AG04450 (cell line): ENCODE measurements at places on chromosomes 6 and 20.

DNA sequence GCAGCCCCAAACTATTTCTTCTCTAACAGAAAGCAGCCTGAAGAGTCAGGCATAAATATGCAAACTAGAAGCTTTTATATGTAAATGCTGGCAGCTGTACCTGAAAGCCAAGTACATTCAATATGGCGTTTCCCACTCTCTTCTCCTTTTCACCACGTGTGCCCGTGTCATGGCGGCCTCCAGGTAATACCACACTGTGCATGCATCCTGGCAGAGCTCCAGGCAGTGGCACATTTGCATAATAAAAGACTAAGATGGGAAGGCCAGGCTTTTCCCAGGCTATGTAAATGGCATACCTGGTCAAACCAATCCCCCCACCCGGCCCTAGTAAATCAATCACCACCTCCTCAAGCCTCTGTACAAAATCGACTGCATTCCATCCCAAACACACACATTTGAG is 120.6 kb downstream of the MMUT start:
- DNase-seq: no peak

DNA sequence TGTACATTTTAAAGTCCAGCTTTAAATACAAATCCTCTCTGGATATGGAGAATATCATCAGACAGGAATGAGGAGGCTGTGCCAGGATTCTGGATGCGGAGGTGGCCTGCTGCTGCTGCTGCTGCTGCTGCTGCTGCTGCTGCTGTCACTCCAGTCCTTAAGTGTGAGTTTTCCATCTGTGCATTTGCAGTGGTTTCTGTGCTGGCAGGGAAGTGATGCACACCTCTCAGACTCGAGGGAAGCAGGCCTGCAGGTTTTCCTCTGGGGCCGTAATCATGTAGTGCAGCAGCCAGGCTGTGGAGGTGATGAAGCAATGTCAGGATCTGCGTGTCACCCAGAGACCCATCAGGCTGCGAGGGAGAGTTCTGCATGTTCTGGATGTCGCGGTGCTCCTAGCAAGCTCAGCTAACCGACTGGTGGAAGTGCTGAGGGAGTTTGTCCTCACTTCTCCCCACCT is 32.0 kb downstream of the CFAP61 start:
- no peak for DNase-seq

GRCh38 chr6:34714663-34715062 is 18.1 kb upstream of the ILRUN start:
- DNase-seq: no peak

GRCh38 chr6:94785514-94785913 is 791.8 kb upstream of the MANEA start:
- DNase-seq: no peak

DNA sequence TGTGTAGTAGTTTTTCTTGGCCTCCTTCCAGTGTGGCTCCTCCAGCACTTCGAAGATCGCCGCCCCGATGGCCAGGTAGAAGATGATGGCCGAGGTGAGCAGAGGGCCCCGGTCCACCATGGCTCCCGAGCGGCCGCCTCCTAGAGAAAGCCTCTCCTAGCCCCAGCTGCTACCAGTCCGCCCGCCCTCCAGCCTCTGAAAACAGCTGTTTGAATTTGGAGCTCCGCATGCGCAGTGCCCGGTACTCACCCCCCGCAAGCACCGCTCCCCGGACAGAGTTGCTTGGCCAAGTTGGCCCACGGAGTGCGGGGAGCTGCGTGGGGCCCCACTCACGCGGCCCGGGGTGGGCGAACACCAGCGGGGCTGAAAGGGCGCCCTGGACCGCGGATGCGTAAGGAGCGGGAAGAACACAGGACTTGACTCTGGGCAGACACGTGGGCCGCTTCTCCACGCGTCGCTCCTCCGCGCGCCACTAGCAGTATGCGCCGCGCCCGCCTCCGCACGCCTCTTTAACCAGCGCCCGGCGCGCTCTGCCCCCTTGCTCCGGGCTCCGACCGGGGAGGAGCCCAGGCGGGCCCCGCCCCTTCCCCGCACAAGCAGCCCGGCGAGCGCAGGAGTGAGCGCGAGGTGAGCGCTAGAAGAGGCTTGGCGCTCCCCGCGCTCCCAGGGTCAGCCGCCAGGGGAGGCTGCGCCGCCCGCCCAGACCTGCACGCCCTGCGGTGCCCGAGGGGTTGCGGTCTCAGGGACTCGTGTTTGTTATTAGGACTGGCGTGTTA is at the start of gene KCNK5:
KCNK5 (minus strand) TSS at position 484 of the 776 bp plus-strand sequence; CDS start at position 120, 364 bp downstream.
- no peak for DNase-seq

- no peak for DNase-seq
Observed at GRCh38 chr6:56806368-56806767, 148.5 kb upstream of the BEND6 start.

GRCh38 chr20:20796766-20797440 is 84.5 kb upstream of the RALGAPA2 start:
- no peak for DNase-seq

- no peak for DNase-seq
Observed at GRCh38 chr20:52783769-52784168, 188.4 kb upstream of the TSHZ2 start.

DNA sequence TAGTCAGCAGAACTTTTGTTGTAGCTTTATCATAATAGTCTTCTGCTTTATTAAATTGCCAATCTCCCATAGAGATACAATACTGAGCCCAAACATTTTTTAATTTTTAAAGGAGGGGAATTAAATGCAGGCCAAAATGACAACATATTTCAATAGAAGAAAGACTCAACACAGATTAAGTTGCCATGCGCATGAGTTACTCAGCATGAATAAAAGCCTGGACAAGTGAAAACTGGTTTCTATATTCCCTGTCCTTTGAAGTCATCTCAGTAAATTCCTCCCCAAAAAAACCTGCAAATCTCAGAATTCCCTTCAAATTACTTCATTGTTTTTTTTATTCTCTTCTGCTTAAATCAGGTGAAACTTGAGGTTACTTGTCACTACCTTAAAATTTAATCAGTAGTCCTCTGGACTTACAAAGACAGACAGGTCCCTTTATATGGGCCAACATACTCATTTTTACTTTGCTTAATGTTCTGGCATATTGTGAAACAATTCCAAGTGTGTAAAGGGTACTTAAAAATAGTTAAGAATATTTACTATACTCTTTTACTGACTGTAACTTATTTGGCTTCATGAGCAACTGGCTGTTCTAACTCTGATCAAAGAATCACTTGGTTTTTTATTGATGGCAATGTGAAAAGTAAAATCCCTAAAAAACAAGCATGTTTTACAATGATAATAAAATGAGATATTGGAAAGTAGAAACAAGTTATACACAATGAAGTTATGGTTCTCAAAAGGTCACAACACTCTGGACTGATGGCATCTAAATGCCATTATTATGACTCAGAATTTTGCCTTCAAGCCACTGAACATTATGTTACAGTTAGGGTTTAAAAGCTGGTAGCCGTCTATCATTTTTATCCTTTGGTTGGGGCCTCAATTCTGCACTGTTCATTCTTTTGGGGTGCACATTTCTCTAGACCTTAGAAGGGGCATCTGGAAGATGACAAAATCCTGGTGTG is 49.9 kb upstream of the COL21A1 start:
- no peak for DNase-seq

DNA sequence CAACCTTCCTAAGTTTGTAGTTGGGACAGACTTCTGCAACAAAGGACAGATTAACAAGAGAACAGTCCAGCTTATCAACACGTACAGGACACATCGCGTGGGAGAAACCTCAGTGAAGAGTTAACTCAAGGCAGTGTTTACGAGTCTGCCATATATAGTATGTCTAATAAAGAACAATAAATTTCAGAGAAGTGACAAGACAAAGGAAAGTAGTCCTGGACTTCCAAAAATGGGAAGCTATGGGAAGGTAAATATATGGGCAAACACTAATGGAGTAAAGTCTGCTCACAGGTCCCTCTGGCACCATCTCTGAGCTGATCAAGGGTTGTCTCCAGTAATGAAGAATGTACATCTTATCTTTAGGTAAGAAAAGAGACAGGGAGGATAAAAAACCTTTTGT is 34.9 kb downstream of the GCM1 start:
- no peak for DNase-seq

DNA sequence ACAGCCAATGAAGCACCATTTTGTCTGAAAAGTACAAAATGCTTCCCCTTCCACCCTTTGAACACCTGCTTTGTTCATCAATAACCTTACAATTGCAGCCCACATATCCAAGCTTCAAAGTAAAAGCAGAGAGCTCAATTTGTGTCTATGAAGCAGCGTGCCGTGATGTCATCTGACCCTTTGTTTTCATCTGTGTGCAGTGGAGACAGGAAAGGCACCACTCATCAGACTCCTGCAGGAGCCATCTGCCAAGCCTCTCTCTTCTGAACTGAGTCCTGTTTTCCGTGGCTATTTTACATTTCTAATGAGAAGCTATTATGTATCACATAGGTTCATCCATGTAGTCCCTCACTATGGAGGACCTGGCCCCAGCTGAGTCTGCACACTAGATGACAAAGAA is 7.5 kb upstream of the LY86 start:
- no peak for DNase-seq

DNA sequence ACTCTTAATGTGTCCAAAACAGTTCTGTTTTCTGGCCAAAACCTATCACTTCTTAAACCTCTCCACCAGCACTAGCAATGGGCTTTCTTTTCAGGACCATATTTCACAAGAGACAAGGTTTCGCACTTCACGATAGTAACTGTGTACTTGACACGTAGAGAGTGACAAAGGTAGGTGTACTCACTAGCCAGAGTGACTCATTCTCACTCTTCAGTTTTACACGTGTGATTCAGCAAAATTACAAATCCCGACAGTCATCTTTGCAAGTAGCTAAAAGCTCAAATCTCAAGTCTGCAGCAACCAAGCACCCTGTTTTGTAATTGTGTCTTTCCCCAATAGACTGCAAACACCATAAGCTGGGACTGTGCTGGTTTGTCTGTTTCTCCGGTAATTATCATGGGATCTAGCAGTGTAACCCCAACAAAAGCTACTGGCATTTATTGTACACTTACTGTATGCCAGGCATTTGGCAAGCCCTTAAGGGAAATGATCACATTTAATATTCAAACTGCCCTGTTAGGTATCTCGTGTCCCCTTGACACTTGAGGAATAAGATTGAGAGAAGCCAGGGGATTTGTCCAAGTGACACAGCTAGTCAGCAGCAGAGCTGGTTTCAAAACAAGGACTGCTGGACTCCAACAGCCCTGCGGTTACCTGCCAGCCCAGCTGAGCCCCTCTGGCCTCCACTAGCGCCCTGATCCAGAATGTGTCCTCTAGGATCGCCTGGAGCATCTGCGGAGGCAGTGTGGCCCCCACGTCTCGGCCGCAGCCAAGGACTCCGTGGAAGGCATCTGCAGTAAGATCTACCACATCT is 9.9 kb downstream of the PCIF1 start:
- no peak for DNase-seq

DNA sequence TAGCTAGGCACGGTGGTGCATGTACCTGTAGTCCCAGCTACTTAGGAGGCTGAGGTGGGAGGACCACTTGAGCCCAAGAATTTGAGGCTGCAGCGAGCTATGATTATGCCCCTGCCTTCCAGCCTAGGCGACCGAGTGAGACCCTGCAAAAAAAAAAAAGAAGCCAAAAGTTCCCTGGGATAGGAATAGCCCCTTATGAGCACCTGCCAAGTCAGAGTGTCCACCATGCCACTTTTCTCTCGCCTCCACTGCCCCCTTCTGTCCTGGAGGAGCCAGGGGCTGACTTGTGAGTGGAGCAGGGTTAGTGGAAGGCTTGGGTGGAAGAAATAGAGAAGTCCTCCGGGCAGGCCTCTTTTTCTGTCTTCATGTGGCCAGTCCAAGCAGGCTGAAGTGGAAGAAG is 12.1 kb upstream of the DDX27 start:
- DNase-seq: no peak

- DNase-seq: no peak
Observed at GRCh38 chr20:59660471-59660870, 56.1 kb downstream of the PHACTR3 start.

- no peak for DNase-seq
Observed at GRCh38 chr6:47701363-47701762, 3.0 kb downstream of the ADGRF4 start.

DNA sequence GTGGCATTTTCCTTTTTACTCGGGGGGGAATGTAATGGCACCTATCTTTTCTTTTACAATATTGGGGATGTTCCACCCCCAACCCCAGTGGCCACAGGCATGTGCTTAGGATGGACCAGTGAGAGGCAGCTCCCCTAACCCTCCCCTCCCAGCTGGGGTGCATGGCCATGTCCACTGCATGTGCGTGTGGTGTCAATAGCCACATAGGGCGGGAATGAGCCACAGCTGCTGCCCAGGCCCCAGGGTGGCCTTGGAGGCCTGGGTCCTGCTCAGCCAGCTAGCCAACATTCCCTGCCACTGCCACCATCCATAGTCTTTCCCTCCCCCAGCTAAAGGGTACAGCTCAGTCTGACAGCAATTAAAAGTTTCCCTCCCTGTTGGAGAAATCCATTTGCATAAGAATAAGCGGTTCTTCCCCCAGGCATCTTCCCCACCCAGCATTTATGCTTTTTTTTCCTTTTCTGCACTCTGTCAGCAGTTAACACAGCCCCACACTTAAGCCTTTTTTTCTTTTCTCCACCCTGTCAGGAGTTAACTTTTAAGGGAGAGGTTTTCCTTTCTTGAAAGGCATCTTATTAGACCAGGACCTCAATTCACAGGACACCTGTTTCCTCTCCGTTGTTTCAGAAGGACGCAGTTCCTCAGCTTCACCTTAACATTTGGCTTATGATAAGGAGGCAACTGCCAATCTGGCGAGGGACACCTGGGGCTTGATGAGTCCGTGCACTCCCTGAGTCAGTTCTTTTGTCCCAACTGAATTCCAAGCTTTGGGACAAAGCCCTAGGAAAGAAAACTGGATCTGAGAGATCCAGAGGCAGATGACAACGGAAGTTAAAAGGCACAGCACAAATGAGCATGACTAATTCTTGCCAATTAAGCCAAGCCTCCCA is 121.4 kb downstream of the TPBG start:
- no peak for DNase-seq

DNA sequence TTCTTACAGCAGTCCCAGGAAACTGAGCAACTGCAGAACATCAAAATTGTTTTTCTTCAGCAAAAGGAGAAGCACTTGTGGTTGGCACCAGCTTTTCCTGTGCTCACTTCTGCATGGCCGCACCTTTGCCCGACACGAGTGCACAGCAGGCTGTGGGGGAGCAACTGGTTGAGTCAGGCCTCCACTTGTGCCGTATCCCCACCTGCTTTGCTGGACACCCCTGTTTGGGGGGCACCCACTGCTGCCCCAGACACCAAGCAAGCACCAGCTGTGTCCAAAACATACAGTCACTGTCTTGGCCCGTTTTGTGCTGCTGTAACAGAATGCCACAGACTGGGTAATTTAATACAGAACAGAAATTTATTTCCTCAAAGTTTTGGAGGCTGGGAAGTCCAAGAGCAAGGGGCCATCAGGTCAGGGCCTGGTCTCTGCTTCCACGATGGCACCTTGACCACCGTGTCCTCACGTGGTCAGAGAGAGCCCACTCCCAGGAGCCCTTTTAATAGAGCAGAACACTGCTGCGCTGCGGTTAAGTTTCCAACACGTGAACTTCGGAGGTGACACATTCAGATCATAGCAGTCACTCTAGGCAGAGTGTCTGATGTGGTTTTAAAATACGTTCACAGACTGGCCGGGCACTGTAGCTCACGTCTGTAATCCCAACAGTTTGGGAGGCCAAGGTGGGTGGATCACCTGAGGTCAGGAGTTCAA is 8.7 kb upstream of the GMEB2 start:
- no peak for DNase-seq
